ENCODE measurements at places on chromosomes 2 and 18. TPM values are rescaled to one million over a fixed set of nuclear protein-coding genes. Genes with fewer than 3 reads are reported as not detected.

The SULT1C4 gene
- 2.1 TPM for total RNA-seq

The TMEM37 gene
- 9.8 TPM for total RNA-seq

The CD8B gene
- not detected for total RNA-seq

The DSC2 gene
- total RNA-seq = 1.7 TPM

The CYP26B1 gene
- total RNA-seq = 0.08 TPM

The FSHR gene
- not detected for total RNA-seq

The GNAL gene
- total RNA-seq = 1.8 TPM

The SLC11A1 gene
- 0.13 TPM for total RNA-seq

Measured in epithelial cell of alveolus of lung (primary cell).